ENCODE measurements at places on chromosomes 6 and 20.
A peak's percentile ranks its signal among the peaks of the same experiment; 100 is the strongest.

DNA sequence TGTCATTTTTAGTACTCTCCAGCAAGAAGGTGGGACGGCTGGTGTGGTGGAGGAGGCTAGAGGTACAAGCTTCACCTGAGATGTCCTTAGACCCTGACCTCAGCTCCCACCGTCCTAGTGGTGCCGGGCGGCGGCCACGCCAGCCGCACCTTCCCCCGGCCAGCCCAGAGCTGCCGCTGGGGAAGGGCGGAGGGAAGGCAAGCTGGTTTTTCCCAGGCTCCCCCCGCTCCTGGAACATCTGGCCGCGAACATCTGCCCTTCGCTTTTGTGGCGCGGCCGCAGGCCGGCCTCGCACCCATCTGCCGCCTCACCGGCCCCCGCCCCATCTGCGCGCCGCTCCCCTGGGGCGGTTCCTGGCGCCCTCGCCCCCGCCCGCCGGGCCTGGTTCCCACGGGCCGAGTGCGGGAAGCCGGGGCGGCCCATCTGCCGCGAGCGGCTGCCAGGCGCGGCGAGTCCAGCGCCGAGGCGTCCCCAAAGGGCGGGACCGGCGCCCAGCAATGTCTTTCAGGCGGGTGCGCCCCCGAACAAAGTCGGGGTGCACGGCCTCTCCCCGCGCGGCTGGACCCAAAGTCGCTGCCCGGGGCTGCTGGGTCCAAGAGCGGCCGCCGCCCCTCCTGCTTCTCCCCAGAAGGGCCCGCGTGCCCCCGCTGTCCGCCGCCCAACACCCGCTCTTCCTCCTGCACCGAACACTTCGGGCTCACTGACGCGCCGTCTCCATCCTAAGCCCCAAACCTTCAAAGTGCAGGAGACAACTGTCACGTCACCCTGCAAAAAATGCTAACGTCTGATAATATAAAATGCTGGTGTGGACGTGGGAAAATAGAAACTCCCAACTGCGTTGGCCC lies 17.3 kb upstream of the ID1 start:
- DNase-seq: no peak

- peak; percentile 4 for DNase-seq
These were observed 14.7 kb downstream of the AKIRIN2 start for GRCh38 chr6:87687296-87687695.

DNA sequence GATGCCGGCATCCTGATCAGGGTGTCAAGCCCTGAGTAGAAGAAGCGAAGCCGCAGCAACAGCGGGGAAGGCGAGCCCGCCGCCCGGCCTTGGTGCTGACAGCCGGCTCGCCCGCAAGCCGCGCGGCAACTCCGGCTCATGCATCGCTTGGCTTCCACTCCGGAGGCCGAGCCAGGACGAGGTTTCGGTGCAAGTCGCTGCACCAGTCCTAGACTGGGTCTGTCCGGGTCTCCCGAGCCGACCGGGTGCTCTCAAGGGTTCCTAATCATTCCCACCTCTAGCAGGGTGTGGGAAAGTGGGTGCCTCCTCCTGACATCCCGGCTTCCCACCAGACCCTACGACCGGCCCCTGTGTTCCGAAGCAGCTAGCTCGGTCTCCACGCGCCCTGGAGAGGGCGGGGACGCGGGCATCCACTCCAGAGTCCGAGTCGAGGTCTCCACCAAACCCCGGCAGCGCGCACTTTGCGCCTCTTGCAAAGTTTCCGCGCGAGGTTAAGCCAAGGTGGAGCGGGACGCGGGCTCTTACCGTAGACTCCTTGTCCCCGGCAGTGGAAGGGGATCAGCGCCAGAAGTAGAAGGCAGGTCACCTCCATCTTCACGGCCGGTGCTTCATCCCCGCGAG lies 1.4 kb downstream of the MDGA1 start:
- DNase-seq: no peak

DNA sequence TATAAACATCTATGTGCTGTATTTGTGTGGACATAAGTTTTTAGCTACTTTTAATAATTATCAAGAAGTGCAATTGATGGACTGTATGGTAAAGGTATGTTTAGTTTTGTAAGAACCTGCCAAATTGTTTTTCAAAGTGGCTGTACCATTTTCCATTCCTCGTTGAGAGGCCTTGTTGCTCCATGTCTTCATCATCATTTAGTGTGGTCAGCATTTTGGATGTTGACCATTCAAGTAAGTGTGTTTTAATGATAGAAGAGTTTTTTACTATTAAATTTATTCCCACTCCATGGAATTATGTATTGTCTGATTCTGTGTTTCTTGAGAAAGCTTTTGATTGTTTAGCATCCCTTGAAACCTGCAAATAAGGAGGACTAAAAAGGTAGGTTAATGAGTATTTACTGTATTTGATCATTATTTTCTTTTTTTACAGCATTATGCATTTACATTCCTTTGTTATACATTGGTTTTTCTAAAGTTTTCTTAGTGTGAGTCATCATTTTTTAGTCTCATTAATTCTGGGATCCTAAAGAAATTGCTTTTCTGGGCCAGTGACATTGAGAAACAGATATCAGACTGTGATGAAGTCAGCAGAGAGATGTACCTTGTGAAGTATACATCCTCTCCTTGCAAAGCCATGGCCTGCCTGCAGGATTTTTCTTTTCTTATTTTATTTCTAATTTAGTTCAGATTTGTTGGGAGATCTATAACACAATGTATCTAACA lies 312.8 kb upstream of the PTCHD4 start:
- no peak for DNase-seq

- no peak for DNase-seq
These were observed 134.8 kb downstream of the DTNBP1 start for GRCh38 chr6:15527838-15528617.

DNA sequence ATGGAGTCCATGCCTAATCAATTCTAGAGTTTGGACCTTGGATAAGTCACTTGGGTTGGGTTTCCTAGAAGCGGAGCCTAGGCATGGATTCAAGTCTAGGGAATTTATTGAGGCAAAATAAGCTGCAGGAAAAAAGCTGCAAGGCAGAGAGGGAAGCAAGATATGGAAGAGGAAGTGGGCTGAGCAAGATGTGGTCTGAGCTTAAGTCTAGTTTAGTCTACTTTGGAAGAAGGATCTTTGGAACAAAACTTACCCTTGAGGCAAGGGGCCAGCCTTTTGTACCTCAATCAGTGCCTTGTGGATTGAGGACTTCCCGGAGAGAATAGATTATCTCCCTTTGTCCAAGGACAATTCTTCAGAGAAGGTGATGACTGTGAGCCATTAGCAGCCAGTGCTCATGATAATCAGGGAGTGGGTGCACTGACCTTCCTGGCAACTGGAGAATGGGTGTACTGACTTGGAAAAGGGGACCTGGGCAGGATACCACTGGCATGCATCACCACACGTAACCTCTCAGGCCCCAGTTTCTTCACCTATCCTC lies 10.9 kb downstream of the ZSCAN9 start:
- DNase-seq: no peak

DNA sequence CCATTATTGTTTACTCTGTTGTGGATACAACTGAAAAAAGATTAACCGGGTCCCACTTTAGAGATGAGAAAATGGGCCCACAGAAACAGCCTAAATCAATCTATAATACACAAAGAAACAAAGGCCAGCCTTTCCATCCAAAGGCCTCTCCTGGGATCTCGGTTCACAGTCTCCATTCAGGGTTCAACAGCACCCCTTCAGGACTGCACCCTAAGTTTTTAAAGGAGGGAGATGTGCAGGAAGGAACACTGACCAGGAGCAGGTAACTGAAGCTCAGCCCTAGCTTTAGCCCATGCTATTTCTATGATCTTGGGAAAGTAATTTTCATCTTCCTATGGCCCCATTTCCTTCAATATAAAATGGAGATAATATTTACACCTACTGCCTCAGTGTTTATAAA lies 147.7 kb downstream of the BTBD9 start:
- no peak for DNase-seq

- no peak for DNase-seq
These were observed 363.0 kb downstream of the UTRN start for GRCh38 chr6:144647971-144648651.

GRCh38 chr20:45685896-45686295 lies 15.9 kb upstream of the WFDC11 start:
- no peak for DNase-seq

- peak; percentile 67 for DNase-seq
These were observed 35.3 kb downstream of the FOXP4 start for GRCh38 chr6:41581381-41581991.

DNA sequence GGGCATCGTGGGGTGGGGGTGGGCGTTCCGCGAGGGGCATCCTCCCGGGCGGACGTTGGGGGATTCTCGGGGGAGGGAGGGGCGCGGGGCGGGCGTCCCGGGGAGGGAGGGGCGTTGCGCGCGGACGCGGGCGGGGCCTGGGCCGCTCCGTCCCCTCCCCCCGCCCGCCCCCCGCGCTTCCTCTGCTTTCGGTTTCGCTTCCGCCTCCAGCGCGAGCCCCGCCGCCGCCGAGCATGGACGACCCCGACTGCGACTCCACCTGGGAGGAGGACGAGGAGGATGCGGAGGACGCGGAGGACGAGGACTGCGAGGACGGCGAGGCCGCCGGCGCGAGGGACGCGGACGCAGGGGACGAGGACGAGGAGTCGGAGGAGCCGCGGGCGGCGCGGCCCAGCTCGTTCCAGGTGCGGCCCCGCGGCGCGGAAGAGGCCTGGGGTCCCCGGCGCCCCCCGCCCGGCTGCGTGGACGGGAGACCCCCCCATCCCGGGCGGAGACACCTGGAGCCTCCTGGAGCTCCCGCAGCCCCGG lies at the start of gene OGFR:
TSS of gene OGFR (plus strand) at position 209 of the 528 bp plus-strand sequence. CDS start at position 234, 25 bp downstream.
- no peak for DNase-seq

DNA sequence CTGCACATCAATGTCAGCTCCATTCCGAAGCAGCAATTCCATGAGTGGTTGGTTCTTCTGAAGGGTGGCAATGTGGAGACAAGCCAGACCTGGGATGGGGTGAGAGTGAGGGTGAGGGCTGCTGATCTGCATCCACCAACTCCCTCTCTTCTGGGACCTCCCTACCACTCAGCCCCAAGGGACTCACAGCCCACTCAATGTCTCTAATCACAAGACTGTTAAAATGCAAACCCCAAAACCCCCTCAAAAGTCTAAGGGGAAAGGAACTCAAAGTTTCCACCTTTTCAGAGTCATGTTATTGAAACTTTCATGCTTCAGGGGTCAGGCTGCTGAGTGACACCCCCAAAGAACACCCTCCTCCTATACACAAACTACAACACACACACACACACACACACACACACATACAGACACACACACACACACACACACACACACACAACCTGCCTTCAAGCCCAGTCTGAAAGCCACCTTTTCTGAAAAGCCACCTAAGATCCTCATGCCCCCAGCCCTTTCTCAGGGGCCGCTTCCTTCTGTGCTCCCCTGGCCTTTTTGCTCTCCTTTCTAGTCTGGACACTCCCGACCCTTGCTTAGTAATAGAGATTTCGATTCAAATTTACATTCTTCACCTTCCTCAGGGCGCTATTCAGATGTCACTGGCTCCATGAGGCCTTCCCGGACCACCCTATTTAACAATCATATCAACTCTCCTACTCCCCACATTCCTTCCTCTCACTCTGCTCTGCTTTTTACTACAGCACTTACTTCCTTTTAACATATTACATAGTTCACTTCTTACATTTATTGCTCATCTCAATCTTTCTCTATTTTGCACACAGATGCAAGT lies 3.3 kb upstream of the SLC35B2 start:
- no peak for DNase-seq
